ENCODE measurements at places on chromosomes 2 and 18. TPM values are rescaled to one million over a fixed set of nuclear protein-coding genes. Genes with fewer than 3 reads are reported as not detected.

The RND3 gene
- polyA plus RNA-seq, result 29.5 TPM

The STARD6 gene
- polyA plus RNA-seq, result not detected

GRCh38 chr2:74877376-74877775, 43.4 kb downstream of the HK2 start:
- DNase-seq, result no peak

DNA sequence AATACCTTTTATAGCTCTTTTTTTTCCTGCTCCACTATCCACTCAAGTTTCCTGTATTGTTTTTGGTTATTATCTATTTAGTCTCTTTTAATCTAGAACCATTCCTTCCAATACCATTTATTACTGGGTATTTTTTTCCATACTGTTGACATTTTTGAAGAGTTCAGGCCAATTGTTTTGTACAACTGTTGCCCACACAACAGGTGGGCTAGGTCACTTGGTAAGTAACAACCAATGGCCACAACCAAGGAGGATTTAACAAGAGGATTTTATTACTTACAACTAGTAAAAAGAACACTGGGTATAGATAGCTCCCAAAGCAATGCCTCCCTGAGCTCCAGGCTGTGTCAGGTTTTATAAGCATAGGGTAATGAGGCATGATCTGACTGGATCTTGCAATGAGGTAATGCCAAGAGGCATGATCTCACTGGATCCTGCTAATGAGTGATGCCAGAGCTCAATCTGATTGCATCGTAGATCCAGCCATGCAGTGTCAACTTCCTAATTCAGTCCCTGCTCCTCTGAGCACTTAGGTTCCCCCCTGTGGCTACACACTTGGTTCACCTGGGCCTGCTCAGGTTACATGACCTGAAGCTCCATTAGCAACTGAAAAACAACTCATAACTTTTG, 7.1 kb upstream of the CEP68 start:
- no peak for DNase-seq

DNA sequence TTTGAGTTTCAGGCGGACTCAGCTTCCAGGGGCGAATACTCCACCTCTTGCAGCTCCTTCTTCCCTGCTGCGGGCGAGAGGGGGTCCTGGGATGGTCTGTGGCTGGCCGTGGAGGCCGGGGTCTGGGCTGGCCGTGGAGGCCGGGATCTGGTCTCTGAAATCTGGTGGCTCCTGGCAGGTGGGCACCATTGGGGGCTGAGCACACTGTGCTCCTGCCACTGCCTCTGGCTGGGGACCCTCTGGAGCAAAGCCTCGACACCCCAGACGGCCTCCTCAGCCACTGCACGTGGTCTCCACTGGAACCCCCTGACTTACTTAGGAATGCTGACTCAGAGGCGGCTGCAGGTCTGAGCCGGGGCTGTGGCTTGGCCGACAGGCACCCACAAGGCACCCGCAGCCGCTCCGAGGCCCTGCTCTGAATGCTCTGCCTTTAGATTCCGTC, 100.1 kb upstream of the ALKAL2 start:
- DNase-seq, result no peak

Measured in stomach (tissue), 19 donors.